Hindlimb muscle (tissue), 1 donor: ENCODE measurements at places on chromosomes 12 and 14. TPM values are rescaled to one million over a fixed set of nuclear protein-coding genes. Genes with fewer than 3 reads are reported as not detected.

The SYT1 gene
- polyA plus RNA-seq, result 1.0 TPM

The TPH2 gene
- polyA plus RNA-seq, result not detected

DNA sequence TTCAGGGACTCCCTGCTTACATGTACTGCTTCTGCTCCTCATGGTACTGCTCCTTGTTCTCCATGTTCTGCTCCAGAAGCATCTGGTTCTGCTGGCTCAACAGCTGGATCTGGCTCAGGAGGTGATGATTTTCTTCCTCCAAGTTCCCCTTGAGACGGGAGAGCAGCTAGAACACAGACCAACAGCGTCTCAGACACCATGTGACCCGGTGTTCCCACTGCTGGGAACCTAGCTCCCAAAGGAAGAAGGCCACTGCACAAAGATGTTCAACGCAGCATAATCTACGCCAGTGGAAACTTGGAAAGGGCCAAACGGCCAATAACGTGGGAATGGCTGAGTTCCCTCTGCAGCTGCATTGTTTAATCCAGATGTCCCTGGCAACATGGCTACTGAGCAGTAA lies 49.6 kb upstream of the GPR68 start:
- peak; percentile 26 for DNase-seq

DNA sequence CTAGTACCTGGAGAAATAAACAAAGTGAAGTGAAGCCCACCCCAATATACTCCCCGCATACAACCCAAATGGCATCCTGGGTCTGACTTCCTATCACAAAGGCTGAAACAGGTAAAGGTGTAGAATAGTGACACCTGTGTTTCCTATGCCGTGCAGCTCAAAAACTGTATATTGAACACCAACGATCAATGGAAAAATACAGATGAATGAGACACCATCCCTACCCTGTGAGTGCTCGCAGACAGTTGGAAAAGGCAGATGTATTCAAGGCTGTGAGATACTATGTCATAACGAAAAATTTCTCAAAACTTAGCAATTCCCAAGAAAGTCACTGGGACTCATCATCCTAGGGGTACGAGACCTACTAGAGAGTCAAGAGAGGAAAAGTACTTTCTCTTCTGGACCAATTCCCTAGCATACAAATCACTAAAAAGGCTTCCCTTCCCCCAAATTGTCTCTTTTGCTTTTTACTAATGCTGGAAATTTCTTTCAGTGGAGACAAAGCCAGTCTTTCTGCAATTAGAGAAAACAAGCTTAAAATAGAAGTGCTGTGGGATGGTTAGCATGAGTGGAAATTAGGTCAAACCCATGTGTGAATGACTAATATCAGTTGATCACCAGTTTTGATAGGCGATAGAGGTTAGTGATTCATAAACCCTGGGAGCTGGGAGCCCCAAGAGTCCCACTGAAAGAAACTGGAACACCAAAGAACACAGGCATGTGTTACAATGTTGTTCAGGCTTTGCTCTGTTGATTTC lies 249.7 kb downstream of the SPTSSA start:
- DNase-seq, result no peak

- DNase-seq, result no peak
Measured at GRCh38 chr12:108127654-108128053, 1.4 kb upstream of the WSCD2 start.

DNA sequence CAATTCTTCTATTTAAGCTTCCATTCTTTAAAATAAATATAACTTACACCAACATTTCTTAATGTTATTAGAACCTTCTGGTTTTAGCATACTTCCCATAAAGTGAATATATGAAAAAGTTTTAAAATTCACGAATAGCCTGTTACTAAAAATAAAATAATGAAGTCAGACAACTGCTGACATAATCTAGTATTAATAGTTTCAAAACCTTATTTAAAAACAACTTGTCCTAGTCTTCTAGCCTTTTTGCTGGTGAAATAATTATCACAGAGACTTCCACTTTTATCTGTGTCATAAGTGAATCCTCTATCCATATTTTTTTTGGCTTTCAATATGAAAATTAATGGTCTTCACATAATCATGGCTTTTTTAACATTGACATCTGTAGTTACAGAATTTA lies 93.8 kb upstream of the MON2 start:
- no peak for DNase-seq
